ENCODE measurements at places on chromosomes 3 and 15.

GRCh38 chr15:72774696-72775383 lies 8.7 kb downstream of the ADPGK start:
- DNase-seq = no peak

GRCh38 chr3:18883571-18883970 lies 264.7 kb upstream of the KCNH8 start:
- no peak for DNase-seq

- DNase-seq = no peak
Observed at GRCh38 chr3:85288257-85288656, 329.5 kb downstream of the CADM2 start.

DNA sequence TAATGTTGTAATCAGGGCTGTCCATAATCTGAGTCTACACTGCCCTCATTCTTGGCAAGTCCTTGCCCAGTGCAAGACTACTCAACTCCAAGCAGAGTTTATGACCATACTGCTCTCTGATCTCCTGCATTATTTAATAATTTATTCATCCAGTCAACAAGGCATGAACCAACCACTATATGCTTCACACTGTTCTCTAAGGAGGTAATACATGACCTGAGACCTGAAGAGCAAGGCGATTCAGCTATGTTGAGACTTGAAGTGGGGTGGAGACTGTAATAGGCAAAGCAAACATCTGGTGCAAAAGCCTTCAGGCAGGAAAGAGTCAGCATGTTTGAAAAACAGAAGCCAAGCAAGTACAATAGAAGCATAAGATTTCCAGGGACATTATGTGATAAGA lies 1362.8 kb downstream of the ROBO2 start:
- DNase-seq = no peak

DNA sequence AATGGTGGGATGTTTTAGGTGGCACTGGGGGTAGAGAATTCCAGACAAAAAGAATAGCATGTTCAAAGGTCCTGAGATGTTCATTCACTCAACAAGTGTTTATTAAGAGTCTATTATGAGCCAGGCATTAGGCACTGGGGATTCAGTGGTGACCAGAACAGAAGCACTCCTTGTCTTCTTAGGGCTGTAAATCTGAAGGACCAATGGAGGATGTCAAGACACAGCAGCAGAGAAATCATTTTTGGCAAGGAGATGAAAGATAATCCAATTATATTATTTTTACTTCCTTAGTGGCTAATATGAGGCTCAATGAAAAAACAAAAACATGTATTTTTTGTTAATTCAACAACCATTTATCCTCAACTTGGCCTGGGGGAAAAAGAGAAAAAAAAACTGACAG lies 218.5 kb downstream of the SLC9A9 start:
- DNase-seq = no peak

GRCh38 chr3:58798312-58798711 lies 131.7 kb upstream of the FAM3D start:
- no peak for DNase-seq

DNA sequence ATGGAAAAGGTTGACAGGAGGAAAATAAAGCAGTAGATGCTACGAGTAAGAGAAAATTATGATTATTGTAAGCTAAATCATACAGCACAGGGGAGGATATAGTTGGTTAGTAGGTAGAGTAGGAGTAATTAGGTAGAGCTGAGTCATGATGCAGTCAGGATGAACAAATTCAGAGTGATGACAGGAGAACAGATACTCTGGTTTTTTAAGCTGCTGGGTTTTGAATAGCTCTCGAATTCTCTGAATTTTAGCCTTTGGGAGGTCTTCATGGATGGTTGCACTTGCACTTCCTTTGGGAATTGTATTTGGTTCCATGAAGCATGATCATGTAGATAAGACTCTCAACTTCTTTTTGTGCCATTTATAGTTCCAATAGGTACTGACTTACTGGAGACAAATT lies 96.2 kb downstream of the ECT2 start:
- DNase-seq = no peak

- DNase-seq = no peak
Observed at GRCh38 chr3:141511361-141511760, 24.5 kb downstream of the RASA2 start.

DNA sequence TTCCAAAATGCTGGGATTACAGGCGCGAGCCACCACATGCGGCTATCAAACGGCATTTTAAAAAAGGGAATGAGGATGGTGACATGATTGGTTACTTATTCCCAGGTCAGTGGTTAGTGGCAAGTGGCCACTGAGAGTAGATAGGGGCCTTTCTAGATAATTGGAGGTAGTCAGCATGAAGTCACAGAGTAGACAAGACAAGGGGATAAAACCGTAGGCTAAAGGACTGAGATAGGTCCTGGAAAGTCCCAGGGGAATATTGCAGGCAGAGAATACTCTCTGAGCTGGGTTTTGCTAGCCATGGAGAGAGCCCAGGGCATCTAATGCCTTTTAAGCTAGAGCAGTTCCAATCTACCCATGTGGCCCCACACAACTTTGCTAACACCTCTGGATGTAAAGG lies 52.2 kb downstream of the KCNAB1 start:
- DNase-seq = no peak

GRCh38 chr15:29645841-29646240 lies 176.4 kb downstream of the TJP1 start:
- DNase-seq = no peak

DNA sequence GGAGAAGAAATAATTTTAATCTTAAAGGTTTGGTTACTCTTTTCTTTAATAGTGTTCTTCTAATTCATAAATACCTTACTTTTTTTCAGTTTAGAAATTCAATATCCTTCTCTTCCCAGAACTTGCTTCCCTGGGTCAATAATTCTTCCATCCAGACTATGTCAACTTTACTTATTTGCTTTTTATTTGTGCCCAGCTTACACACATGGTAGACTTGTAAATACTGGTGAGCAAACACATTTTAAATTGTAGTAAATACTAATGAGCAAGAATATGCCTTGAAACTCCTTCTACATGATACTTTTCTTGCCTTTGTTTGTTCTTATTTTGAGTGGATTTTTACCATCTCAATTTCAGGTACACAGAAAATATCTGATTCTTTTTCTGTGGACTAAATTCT lies 33.7 kb downstream of the SST start:
- no peak for DNase-seq

- no peak for DNase-seq
Observed at GRCh38 chr3:33099109-33099645, 2.2 kb upstream of the GLB1 start.

DNA sequence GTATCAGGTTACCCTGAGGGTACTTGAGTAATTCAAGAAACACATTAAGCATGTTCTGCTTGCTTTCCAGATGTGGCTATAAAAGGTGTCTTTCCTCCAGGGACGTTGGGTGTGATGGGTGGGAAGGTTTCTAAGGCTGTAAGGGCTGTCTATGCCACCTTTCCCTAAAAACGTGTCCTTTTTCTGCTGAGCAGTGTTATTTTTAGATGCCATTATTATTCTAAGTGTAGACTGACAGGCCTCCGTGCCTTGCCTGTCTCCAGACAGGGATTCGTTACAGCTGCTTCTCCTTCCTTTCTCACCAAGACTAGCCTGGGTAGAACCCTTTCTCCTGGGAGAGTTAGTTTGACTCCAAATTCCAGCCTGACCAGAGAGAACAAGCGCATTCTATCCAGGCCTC lies 26.8 kb upstream of the RHO start:
- no peak for DNase-seq

DNA sequence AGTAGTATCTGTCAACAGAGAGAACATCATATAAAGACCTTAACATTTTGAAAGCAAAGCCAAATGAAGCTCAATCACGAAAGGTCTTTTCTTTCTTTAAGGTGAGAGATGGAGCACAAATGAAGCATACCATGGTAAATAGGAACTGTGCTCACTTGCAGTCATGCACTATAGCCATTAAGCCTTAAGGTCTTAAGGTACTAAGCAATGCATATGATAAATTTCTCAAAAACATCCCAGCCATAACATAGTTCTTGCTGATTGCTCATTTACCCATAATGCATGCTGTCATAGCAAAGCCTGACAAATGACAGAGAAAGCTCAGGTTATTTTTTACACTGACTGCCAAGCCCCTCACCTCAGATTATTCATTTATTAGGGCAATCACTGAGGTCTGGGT lies 214.5 kb downstream of the MECOM start:
- DNase-seq = no peak

DNA sequence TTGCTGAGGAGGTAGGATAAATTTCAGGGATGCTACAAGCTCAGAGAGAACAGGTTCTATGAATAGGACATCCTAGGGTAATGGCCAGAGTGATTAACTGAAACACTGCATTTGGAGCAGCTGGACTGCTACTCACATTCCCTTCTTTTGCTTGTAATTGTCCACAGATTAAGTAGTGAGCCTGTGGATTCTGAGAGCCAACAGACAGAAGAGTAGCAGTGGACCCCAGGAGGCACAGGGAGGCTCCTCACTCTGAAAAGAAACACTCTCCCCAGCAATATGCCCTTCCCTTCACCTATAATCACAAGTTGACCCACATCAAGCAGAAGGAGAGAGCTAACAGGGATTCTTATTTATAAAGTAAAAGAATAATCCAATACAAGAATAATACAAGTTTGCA lies 10.6 kb upstream of the RFX7 start:
- DNase-seq = no peak

DNA sequence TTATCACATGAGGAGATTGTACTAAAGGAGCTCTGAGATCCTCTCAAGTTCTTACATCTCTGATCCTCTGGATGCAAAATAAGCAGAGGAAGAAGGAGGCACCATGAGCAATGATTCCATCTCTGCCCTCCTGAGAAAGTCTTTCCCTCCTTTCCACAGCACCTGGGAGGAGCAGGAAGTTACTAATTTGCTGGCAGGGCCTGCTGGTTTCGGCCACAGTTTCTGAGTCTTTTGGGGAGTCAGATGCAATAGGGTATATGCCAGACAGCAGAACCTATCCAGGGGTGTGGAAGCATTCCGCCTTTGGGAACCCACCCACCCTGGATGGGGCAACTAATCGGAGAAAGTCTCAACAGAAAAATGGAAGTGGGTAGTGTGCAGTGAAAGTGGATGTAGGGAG lies 38.5 kb upstream of the SPTSSB start:
- no peak for DNase-seq

GRCh38 chr3:174332391-174332790 lies 526.7 kb upstream of the NAALADL2 start:
- no peak for DNase-seq

DNA sequence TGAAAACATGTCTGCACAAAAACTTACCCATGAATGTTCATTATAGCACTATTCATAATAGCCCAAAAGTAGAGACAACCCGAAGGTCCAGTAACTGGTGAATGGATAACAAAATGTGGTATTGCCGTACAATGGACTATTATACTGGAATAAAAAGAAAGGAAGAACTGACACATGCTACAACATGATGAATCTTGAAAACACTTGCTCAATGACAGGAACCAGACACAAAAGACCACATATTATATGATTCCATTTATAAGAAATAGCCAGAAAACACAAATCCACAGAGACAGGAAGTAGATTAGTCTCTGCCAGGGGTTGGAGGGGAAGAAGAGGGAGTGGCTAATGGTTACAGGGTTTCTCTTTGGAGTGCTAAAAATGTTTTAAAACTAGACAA lies 18.3 kb downstream of the SHC4 start:
- no peak for DNase-seq
